Activated T-helper 2 cell treated with anti-CD3 and anti-CD28 coated beads, Interferon-gamma antibody, Interleukin-2, Interleukin-4, amounts not matched to agents 10 μg/mL and 5 μg/mL and 100 μg/mL, durations not matched to agents 14 hours and 24 hours and 36 hours (primary cell): ENCODE measurements at places on chromosomes 3 and 15. TPM values are rescaled to one million over a fixed set of nuclear protein-coding genes. Genes with fewer than 3 reads are reported as not detected.

KLHDC8B gene
- total RNA-seq: 2.5 and 2.6 TPM in 2 replicates

IMPG2 gene
- 0.05 and 0.09 TPM in 2 replicates for total RNA-seq

- H3K27ac ChIP-seq: no peak overlapping the region
- H3K36me3 ChIP-seq: no peaks in the 10 kb centered on the region
- no peak for DNase-seq
- H3K27me3 ChIP-seq: no peaks in the 10 kb centered on the region
Observed at GRCh38 chr3:72660270-72661114, 187.8 kb downstream of the SHQ1 start.

DNA sequence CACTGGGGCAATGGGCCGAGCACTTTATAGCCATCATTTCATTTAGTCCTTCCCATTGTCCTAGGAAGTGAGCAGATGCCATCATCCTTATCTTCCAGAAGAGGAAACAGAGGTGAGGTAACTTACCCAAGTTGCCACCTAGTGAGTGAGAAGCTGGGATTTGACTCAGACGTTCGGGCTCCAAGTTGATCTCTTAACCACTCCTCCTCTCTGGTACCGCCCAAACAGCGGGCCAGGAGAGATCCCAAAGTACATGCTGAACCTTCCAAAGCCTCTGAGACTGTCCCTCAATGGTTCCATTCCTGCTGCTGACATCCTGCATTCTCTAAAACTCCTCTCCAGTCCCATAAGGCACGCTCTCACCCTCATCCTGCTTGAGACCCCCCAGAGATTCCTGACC, 56.2 kb downstream of the EXOG start:
- H3K27me3 ChIP-seq: no peaks in the 10 kb centered on the region
- H3K36me3 ChIP-seq: no peaks in the 10 kb centered on the region
- H3K4me3 ChIP-seq: no peak overlapping the region
- no peak for DNase-seq

GRCh38 chr15:70159001-70159712, 61.4 kb upstream of the TLE3 start:
- H3K27ac ChIP-seq: no peak overlapping the region
- H3K4me1 ChIP-seq: no peaks in the 10 kb centered on the region
- H3K4me3 ChIP-seq: no peak overlapping the region
- H3K27me3 ChIP-seq: peaks cover 34% of the 10 kb centered on the region
- no peaks in the 10 kb centered on the region for H3K36me3 ChIP-seq

GRCh38 chr3:173253471-173253870, 112.4 kb upstream of the SPATA16 start:
- H3K27me3 ChIP-seq: no peaks in the 10 kb centered on the region
- no peaks in the 10 kb centered on the region for H3K4me1 ChIP-seq
- no peak overlapping the region for H3K27ac ChIP-seq
- no peak overlapping the region for H3K4me3 ChIP-seq
- DNase-seq: no peak

ZNF717 gene
- 7.9 and 9.2 TPM in 2 replicates for total RNA-seq

DNA sequence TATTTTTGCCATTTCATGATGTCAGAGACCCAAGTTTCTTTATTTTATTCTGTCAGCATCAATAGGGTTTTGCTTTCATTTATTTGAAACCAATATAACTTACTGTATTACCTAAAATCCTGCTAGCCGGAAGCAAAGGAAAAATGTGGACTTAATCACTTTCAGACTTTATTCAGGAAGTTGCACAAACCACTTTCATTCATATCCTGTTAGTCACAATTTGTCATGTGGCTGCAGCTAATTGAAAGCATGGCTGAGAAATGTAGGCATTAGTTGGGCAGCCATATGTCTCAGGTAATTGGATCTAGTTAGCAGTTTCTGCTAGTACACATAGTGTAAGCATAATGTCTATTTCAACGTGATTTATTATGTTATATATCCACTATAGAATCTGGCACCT, 462.3 kb upstream of the SGO1 start:
- no peaks in the 10 kb centered on the region for H3K36me3 ChIP-seq
- no peaks in the 10 kb centered on the region for H3K4me1 ChIP-seq
- DNase-seq: no peak
- no peak overlapping the region for H3K4me3 ChIP-seq
- no peak overlapping the region for H3K27ac ChIP-seq

GRCh38 chr3:63927422-63928280, 15.5 kb upstream of the SCAANT1 start:
- no peaks in the 10 kb centered on the region for H3K27me3 ChIP-seq
- H3K27ac ChIP-seq: no peak overlapping the region
- DNase-seq: no peak
- H3K36me3 ChIP-seq: peaks cover 61% of the 10 kb centered on the region
- H3K4me1 ChIP-seq: peaks cover 15% of the 10 kb centered on the region

BCHE gene
- not detected in 2 replicates for total RNA-seq

- no peak overlapping the region for H3K27ac ChIP-seq
- DNase-seq: no peak
- no peak overlapping the region for H3K4me3 ChIP-seq
- H3K4me1 ChIP-seq: no peaks in the 10 kb centered on the region
Observed at GRCh38 chr15:95138604-95139270, 907.4 kb downstream of the MCTP2 start.

- peaks cover 8% of the 10 kb centered on the region for H3K27me3 ChIP-seq
- peaks cover 2% of the 10 kb centered on the region for H3K4me1 ChIP-seq
- no peak overlapping the region for H3K27ac ChIP-seq
- no peak overlapping the region for H3K4me3 ChIP-seq
- DNase-seq: no peak
Observed at GRCh38 chr3:194512895-194513601, 26.2 kb upstream of the ATP13A3 start.

DNA sequence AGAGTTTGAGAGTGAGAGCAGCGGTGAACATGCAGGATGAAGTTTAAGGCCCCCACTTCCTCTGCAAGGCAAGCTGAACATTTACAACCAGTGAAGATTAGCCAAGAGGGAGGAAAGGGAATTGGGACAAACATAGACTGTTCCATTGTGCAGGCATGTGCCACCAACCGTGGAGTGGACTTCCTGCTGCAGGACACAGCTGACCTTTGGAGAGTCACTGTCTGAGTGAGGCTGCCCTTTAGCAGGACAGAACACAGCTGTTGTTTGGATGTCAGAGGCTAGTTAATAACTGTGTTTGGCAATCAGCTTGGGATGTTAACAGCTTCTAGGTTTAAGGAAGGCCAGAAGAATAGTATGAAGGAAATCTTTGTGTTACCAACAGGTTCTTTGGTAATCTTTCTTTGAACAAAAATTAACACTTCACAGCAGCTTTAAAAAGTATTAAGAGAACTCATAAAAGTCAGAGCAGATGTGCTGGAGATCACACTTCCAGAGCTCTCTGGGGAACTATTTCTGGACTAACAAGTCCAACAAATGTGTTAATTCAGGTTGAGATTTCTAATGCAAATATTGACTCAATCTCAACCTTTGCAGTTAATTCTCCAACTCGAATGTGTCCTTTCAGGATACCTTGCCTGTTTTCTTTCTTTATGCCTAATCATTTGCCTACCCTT, 31.4 kb downstream of the CTDSPL start:
- peaks cover 4% of the 10 kb centered on the region for H3K4me1 ChIP-seq
- no peaks in the 10 kb centered on the region for H3K27me3 ChIP-seq
- no peak overlapping the region for H3K4me3 ChIP-seq

- DNase-seq: no peak
- no peaks in the 10 kb centered on the region for H3K4me1 ChIP-seq
- no peaks in the 10 kb centered on the region for H3K27me3 ChIP-seq
- H3K4me3 ChIP-seq: no peak overlapping the region
- no peaks in the 10 kb centered on the region for H3K36me3 ChIP-seq
Observed at GRCh38 chr3:155169197-155169596, 89.1 kb downstream of the MME start.

SAXO2 gene
- total RNA-seq: 0.51 TPM in 1 of 2 replicates, not detected in the other

MAP6D1 gene
- 1.1 and 2.9 TPM in 2 replicates for total RNA-seq

EPHA3 gene
- not detected in 2 replicates for total RNA-seq

DNA sequence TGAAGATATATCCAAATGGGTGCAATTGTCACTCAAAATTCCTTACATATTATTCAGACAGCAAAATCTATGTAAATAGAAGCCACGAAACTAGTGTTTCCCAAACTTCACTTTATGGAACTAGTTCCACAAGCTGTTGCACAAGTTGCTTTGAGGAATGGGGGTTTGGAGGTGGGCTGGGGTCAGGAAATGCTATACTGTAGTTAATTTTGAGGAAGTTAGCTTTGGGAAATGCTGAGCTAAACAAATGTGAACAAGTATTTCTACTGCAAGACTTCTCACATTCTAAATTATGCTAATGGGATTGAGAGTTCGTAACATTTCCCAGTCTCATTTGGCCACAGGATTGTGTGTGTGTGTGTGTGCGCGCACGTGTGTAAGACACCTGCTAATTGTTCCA, 28.7 kb upstream of the SAMMSON start:
- no peaks in the 10 kb centered on the region for H3K4me1 ChIP-seq
- no peak overlapping the region for H3K4me3 ChIP-seq
- H3K36me3 ChIP-seq: no peaks in the 10 kb centered on the region
- no peak overlapping the region for H3K27ac ChIP-seq
- H3K27me3 ChIP-seq: peaks cover 2% of the 10 kb centered on the region

- peaks cover 5% of the 10 kb centered on the region for H3K36me3 ChIP-seq
- no peak for DNase-seq
- H3K4me1 ChIP-seq: peaks cover 57% of the 10 kb centered on the region
- peaks cover 1% of the 10 kb centered on the region for H3K27me3 ChIP-seq
- peak overlapping the region; percentile 40 for H3K27ac ChIP-seq
Observed at GRCh38 chr3:194305356-194306108, 45.6 kb downstream of the CPN2 start.

DNA sequence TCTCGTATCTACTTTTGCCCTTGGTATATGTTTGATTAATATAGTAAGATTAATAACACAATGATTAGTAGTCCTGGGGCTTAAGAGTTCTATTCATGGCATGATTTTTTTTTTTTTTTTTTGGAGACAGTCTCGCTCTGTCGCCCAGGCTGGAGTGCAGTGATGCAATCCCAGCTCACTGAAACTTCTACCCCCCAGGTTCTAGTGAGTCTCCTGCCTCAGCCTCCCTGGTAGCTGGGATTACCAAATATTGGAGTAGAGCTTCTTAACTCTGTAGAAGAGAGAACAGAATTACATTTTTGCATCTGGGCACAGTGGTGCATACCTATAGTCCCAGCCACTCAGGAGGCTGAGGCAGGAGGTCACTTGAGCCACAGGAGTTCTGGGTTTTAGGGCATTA, 58.9 kb downstream of the RAB7A start:
- H3K4me1 ChIP-seq: peaks cover 64% of the 10 kb centered on the region
- H3K4me3 ChIP-seq: no peak overlapping the region
- H3K27ac ChIP-seq: no peak overlapping the region
- peaks cover 3% of the 10 kb centered on the region for H3K36me3 ChIP-seq
- no peak for DNase-seq

DNA sequence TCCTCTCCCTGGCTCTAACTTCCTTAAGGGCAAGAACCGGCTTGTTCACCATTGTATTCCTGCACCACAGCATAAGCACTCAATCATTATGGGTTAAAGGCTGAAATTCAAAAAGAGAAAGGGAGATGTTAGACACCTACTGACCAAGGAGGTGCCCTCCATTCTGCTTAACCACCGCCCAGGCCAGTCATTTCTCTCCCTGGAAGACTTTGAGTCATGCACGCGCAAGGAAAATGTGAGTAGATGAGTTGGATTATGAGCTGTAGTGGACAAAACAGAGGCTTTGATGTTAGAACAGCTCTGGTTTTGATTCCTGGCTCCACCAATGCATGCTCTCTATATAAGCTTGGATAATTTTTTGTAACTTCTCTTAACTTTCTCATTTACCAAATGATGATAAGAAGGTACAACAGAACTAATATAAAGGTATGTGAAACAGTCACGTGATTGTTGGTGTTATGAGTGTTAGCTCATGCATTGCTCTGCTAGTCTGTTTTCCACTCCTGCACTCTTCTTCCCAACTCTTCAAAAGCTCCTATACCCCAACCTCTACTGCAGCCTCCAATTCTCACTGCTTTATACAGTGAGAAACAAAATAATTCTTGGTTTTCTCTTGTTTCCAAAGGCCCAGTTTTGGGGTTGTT, 148.4 kb upstream of the ATP11B start:
- no peak overlapping the region for H3K4me3 ChIP-seq
- H3K36me3 ChIP-seq: no peaks in the 10 kb centered on the region
- H3K4me1 ChIP-seq: peaks cover 4% of the 10 kb centered on the region
- H3K27ac ChIP-seq: no peak overlapping the region
- no peak for DNase-seq

GRCh38 chr3:51391566-51392354, 675 bp downstream of the RBM15B start:
- peaks cover 67% of the 10 kb centered on the region for H3K36me3 ChIP-seq
- no peaks in the 10 kb centered on the region for H3K27me3 ChIP-seq
- H3K27ac ChIP-seq: peak overlapping the region; percentile 83
- peak overlapping the region; percentile 82 for H3K4me3 ChIP-seq
- H3K4me1 ChIP-seq: peaks cover 54% of the 10 kb centered on the region
- DNase-seq: peak; percentile 50

DNA sequence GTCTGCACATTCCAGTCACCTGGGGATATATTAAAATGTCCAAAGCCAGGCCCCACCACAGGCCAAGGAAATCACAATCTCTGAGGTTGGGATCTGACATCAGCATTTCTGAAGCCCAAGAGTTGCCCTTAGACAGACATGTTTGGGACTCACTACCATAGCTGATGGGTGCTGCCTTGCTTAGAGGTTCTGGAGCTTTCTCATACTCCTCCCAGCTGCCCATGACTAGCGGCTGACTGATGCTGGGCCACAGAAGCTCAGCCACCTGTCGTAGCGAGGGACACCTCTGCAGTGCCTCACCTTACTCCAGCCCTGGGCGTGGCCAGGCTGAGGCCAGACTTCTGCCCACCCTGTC, 58.8 kb upstream of the XCR1 start:
- no peak overlapping the region for H3K27ac ChIP-seq
- no peak for DNase-seq
- H3K36me3 ChIP-seq: no peaks in the 10 kb centered on the region
- H3K4me3 ChIP-seq: no peak overlapping the region
- H3K27me3 ChIP-seq: peaks cover 69% of the 10 kb centered on the region

GRCh38 chr3:98513091-98513511, 9.6 kb downstream of the CLDND1 start:
- no peak overlapping the region for H3K4me3 ChIP-seq
- DNase-seq: no peak
- H3K4me1 ChIP-seq: peaks cover 52% of the 10 kb centered on the region

SCAANT1 gene
- 1.8 TPM in 1 of 2 replicates, not detected in the other for total RNA-seq

DNA sequence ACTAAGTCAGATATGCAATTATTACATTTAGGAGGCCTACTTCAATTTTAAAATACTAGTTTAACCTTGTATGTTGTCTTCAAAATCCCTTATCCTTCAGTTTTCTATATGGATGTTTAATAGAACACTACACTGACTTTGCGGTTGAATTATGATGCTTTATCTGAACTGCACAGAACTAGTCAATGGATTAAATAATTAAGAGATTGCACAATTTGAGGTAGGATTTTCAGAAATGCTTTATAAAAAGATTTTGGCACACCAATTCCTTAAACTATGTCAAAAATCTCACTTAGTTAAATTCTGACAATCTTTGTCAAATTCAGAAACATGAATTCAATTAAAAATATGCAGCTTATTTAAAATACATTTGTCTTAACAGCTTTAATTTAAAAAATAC, 28.1 kb downstream of the ATOSA start:
- H3K4me1 ChIP-seq: peaks cover 5% of the 10 kb centered on the region
- no peak for DNase-seq
- no peak overlapping the region for H3K4me3 ChIP-seq
- no peak overlapping the region for H3K27ac ChIP-seq
- no peaks in the 10 kb centered on the region for H3K27me3 ChIP-seq

CYP8B1 gene
- not detected in 2 replicates for total RNA-seq

GRCh38 chr3:50491023-50491422, 12.4 kb downstream of the CACNA2D2 start:
- no peaks in the 10 kb centered on the region for H3K36me3 ChIP-seq
- H3K27ac ChIP-seq: peak overlapping the region; percentile 68
- peaks cover 20% of the 10 kb centered on the region for H3K4me1 ChIP-seq
- DNase-seq: no peak
- peak overlapping the region; percentile 45 for H3K4me3 ChIP-seq
- no peaks in the 10 kb centered on the region for H3K27me3 ChIP-seq

SOX2 gene
- total RNA-seq: not detected in 2 replicates
